Endodermal cell (in vitro differentiated cells): ENCODE measurements at places on chromosomes 5 and 9.

- H3K4me1 ChIP-seq: no peaks in the 10 kb centered on the region
- H3K27ac ChIP-seq: no peak overlapping the region
- H3K4me3 ChIP-seq: no peak overlapping the region
- no peak for DNase-seq
- no peaks in the 10 kb centered on the region for H3K27me3 ChIP-seq
These were observed 136.8 kb downstream of the APBA1 start for GRCh38 chr9:69535286-69535832.

- DNase-seq: no peak
- H3K36me3 ChIP-seq: no peaks in the 10 kb centered on the region
- no peaks in the 10 kb centered on the region for H3K27me3 ChIP-seq
These were observed 385.2 kb downstream of the SPOCK1 start for GRCh38 chr5:137113939-137114338.

- no peaks in the 10 kb centered on the region for H3K36me3 ChIP-seq
- H3K4me3 ChIP-seq: no peak overlapping the region
- no peaks in the 10 kb centered on the region for H3K4me1 ChIP-seq
These were observed 49.6 kb downstream of the EPB41L4B start for GRCh38 chr9:109270971-109271925.

DNA sequence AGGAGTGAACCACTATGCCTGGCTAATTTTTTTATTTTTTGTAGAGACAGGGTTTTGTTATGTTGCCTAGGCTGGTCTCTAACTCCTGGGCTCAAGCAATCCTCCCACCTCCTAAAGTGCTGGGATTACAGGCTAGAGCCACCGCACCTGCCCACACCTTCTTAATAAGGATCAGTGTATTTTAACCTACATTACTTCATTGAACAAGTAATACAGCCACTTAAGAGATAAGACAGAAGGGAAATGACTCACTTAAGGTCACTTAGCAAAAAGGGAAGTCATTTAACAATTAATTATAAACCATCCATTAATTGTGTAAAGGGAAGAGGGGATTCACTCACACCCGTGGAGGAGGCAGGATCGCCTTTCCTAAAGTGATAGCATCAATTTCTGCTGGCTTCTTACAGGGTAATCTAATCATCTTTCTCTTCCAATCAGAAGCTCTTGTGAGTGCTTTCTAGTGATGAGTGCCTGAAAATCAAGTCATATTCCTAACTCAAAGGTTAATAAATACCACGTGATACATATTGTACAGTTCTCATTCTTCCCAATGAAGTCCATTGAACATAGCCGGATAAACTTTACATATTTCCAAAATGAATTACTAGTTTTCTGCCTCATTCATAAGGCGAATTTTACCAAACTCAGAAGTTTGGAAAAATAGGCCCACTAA lies 3.5 kb downstream of the FBXW11 start:
- peak overlapping the region; percentile 98 for H3K4me3 ChIP-seq
- no peak for DNase-seq
- no peak overlapping the region for H3K27ac ChIP-seq
- H3K27me3 ChIP-seq: no peaks in the 10 kb centered on the region
- H3K36me3 ChIP-seq: no peaks in the 10 kb centered on the region
